ENCODE measurements at places on chromosomes 13 and 19.

- DNase-seq: no peak
Observed at GRCh38 chr19:18049385-18049784, 37.3 kb downstream of the IL12RB1 start.

DNA sequence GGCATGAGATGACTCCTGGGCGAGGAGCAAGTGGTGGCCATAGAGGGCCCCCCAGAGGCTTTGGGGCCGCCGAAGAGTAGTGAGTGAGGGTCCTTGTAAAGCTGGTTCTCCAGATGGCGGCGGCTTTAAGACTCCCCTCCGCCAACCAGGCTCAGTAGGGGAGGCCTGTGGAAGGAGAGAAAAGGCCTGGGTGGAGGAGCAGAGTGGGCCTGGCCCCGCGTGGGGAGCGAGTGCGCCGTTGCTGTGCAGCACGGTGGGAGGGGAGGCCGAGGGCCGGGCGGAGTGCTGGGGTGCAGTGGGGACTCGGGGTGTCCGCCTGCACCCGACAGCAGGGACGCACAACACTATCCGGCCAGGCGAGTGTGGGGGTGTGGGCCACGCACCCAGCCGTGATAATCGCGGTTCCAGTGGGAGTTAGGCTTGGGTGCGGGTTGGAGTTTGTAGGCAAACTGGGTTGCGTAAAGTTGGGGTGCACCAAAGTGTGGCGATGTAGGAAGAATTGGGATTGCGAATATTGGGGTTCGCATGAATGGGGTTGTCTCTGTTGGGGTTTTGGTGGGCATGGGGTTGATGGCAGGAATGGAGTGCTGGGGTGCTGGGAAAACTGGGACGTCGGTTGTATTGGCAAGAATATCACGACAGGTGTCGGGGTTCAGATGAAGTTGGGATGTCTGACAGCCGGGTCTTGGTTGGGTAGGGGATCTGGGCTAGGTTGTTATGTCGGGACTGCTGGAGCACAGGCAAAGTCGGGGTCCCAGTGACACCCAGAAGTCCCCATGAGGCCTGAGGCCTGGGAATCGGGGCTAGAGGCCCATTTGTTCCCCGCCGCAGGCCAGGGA is 687 bp upstream of the CIRBP start:
- no peak for DNase-seq

GRCh38 chr19:53991224-53992113 is at the start of gene CACNG6:
Gene CACNG6, plus strand, starts transcription at chr19:53991637. Its CDS starts 1,241 bp downstream, at chr19:53992878.
- DNase-seq: no peak

DNA sequence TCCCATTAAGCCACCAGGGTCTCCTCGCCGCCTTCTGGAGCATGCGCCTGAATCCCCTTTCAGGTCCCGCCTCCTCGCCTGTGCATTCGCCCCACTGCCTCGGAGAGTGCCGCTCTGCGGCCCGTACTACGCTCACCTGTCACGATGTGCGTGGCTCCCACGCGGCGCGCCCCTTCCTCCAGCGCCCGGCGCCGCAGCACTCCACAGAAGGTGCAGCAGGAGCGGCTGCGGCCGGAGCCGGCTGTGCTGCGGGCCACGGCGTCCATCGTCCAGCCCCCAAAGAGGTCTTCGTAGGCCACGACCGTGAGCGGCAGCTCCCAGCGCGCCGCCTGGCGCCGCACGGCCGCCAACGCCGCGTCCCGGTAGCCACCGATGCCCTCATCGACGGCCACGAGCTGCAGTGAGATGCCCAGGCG is 4.3 kb downstream of the CTU1 start:
- no peak for DNase-seq

DNA sequence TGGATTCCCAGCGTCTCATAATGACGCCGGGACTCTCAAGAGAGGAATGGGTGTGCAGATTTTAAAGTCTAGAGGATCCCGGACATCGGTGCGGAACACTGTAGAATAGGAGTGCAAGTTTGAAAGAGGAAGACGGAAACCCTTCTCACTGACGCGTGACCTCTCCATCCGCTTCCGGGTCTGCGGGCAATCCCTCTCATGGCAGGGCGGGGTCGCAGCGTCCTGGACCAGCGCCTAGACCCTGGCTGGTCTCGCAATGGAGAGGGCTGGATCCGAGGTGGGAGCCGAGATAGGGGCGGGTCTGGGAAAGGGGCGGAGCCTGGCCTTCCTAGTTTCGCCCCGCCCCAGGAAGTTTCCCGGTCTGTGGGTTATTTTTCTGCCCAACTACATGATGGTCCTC is 4.6 kb upstream of the ZNF845 start:
- DNase-seq: peak; percentile 9

DNA sequence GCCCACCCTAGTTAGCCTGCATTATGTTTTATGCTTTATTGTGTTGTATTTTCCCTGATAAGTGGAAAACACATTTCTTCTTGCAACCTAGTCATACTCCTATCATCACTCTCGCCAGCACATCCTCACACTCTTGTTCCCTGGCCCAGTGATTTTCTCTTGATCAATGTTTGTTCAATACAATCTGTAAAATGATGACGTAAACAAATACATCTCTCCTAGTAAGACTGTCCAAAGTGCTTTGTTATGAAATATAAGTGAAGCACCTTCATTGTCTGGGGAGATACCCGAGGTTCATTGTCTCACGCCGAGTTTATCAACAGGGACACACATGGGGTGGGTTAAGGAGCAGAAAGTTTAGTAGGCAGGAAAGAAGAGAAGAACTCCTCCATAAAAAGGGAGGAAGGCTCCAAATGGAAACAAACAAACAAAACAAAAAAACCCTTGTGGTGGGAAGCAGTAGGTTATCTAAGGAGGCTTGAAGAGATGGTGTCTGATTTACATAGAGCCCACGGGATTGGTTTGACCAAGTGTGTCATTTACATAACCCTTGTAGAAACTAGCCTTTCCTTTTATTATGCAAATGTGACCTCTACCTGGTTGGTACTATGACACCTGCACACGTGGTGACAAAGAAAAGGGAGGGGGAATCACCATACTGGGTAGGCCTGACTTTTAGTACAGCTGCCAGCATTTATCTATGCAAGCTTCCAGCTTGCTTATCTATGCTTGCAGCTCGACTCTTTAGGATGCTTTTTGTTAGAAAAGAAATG is 1317.9 kb upstream of the SPRY2 start:
- DNase-seq: no peak

DNA sequence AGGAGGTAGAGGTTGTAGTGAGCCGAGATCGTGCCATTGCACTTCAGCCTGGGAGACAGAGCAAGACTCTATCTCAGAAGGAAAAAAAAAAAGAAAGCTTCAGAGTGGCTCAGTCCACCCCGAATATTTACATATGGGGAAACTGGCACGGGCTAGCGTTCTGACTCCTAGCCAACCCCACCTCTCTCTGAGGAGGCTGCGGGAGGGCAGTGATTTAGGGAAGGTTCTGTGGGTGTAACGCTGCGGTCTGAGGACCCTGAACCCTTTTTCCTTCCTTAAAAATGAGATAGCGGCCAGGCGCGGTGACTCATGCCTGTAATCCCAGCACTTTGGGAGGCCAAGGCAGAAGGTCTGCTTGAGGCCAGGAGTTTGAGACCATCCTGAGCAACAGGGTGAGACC is 5.0 kb downstream of the LRRC25 start:
- no peak for DNase-seq

GRCh38 chr19:34220472-34221063 is 33.8 kb upstream of the GARRE1 start:
- DNase-seq: peak; percentile 62

DNA sequence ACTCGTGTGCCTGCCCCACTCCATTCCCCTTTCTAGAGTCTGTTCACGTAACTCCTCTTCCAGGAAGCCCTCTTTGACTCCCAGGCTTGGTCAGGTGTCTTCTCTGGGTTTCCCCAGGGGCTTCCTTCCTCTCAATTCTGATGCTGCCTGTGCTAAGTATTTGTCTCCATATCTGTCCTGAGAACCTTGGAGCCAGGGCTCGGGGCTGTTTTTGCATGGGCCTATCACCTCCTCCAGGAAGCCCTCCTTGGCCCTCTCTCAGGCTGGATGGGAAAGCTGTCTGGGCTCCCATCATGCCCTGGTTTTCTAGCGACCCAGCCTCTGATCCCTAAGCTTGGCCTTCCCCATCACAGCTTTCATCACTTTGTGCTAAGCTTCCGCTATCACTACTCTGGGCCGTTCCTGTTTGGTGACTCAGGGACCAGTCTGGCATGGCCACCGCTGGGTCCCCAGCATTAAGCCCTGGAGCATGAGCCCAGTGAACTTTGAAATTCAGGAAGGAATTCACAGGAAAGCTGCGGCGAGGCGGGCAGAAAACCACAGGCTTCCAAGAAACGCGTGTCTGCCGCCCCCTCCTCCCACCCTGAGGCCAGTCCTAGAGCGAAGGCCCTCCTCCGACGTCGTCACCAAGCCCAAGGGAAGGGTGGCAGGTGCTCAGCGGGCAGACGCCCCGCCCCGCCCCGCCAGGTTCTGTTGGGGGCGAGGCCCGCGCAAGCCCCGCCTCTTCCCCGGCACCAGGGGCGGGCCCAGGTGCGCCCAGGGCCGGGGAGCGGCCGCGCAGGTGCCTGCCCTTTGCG is 486 bp upstream of the SPINT2 start:
- DNase-seq: peak; percentile 68

DNA sequence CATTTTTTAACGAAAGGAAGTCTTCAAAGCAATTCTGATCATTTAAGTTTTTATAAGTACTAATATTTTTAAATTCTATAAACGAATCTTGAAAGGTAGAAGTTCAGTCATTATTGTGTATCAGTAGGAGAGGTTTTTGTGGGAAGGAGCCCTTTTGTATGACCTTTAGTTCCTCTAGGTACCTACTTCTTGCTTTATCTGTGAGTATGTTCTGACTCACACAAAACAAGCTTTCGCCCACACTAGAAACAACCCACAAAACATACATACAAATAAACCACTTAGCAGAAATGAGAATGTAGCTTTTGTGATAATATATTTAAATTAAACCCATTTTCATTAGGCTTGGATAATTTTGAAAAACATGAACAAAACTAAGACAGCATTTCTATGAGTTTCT is 27.8 kb downstream of the ERCC5 start:
- DNase-seq: no peak

- DNase-seq: no peak
Observed at GRCh38 chr19:19010551-19010950, 22.8 kb downstream of the SUGP2 start.

DNA sequence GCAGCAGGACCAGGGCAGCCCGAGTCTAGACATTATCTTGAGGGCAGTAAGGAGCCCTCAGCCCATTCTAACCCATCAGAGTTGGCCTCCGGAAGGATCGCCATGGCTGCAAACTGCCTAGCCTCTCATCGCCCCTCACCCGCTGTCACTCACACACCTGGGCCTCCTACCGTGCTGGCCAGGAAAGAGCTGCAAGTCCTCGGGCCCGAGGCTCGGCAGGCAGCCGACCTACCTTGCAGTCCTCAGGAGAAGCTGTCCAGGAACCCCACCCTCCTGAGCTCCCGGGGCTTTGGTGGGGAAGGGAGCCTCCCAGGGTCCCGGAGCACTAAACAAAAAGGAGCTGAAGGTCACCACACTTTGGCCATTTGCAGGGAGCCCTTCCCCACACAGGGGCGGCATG is 46.8 kb downstream of the CCNE1 start:
- DNase-seq: no peak

GRCh38 chr19:38946229-38947010 is 15.7 kb downstream of the MRPS12 start:
- DNase-seq: no peak

DNA sequence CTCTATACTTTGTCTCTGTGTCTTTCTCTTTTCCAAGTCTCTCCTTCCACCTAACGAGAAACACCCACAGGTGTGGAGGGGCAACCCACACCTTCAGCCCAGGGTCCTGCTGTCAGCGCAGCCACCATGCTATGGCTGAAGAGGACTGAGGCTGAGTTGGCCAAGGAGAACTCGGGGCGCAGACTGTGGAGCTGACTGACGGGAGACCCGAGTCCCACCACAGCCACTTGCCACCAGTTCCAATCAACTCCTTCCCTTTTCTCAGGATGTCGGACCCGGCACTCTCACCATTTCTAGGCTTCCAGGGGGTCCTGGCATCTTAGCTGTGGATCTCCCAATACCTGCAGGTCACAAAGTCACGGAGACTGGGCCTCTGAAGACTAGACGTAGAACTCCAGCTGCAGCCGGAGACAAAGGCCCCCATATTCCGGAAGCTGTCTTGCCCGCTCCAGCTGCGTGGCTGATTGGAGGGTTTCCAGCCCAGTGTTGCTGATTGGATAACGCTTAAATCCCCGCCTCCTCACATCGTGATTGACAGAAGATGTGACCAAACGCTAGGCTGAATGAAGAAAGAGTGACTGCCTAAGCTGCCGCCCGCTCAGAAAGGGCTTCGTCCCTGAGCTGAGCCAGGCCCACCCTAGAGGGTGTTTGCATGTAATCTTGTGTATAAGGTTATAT is 63.6 kb downstream of the ZNF429 start:
- DNase-seq: peak; percentile 69

DNA sequence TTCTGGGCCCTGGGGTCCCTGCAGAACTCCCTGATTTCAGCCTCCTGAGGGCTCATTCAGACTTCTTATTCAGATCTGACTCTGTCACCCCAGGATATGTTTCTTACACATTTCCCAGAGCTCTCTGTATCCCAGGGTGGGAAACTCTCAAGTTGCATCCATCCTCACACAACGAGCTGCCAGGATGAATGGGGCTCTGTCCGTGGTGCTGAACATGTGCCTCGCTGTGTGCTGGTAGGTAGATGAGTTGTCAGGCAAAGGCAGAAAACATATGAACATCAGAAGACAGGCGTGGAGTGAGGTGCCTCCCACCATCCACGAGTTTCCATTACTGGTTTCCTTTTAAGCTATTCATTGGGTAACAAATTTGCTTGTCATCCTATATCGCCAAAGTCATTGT is 11.4 kb upstream of the IGFL1 start:
- peak; percentile 24 for DNase-seq

GRCh38 chr13:20131057-20131832 is 29.6 kb downstream of the GJA3 start:
- DNase-seq: no peak

DNA sequence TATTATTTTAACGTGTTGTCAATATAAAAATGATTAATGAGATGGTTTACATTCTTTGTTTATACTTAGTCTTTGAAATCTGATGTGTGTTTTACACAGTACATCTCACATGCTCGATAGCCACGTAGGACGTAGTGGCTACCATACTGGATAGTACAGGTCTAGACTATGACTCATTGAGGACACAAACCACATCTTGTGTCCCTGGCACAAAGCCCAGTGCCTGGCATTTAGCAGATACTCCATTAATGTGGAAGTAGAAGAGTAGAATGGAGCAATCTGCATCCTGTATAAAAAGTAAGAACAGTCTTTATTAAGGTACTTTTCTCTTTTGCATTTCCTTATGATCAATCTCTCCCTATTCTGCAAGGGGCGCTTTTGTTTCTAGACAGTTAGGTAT is 49.0 kb upstream of the FRY start:
- no peak for DNase-seq

DNA sequence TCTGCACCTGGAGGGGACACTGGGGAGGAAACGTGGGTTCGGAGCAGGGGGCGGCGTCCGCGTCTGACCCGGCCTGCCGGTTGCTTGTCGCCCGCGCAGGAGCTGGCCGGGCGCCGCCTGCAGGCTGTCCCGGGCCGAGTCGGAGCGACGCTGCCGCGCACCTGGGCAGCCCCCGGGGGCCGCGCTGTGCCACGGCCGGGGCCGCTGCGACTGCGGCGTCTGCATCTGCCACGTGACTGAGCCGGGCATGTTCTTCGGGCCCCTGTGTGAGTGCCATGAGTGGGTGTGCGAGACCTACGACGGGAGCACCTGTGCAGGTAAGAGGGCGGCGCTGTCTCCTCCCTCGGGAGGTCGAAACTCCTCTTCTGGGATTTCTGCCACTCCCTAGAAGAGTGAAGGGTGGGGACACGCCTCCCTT is 1.3 kb downstream of the ITGBL1 start:
- no peak for DNase-seq

All from activated naive CD4-positive, alpha-beta T cell treated with Interleukin-2 at 50 U/mL for 16 hours (primary cell).